ENCODE measurements at places on chromosomes 1 and 21.

- DNase-seq = no peak
Measured at GRCh38 chr1:230328342-230329015, 97.7 kb downstream of the PGBD5 start.

- DNase-seq = no peak
Measured at GRCh38 chr1:23966973-23967493, 7.4 kb downstream of the PNRC2 start.

- no peak for DNase-seq
Measured at GRCh38 chr1:159229260-159229885, 24.7 kb downstream of the ACKR1 start.

DNA sequence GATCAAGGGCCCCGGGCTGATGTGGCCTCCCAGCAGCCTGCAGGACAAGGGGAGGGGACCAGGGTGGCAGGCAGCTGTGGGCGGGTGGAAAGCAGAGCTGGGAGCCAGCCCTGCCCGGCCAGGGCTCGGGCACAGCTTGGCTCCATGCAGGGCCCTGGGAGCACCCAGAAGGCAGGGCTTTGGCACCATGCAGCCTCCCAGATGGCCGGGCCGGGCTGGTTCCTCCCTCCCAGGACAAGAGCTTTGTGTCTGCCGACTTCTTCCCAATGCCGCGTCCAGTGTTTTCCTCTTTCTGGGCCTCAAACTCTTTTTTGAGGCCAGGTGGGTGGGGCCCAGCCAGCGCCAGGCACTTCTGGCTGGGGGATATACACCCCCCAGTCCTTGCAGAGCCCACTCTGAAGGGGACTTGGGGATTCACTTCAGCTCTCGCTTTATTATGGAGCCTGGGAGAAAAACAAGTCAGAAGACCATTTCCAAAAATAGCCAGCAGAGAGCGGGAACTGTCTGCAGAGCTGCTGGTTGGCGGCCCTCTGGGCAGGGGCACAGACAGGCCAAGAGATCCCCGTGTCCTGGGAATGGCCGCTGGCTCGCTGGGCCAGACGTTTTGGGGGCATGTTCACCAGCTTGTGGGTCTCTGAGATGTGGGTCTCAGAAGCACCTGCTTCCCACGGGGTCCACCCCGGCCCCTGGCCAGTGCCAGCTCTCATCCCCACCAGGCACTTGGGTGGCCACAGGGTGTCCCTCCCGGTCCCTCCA, 103.8 kb upstream of the ARHGEF16 start:
- no peak for DNase-seq

DNA sequence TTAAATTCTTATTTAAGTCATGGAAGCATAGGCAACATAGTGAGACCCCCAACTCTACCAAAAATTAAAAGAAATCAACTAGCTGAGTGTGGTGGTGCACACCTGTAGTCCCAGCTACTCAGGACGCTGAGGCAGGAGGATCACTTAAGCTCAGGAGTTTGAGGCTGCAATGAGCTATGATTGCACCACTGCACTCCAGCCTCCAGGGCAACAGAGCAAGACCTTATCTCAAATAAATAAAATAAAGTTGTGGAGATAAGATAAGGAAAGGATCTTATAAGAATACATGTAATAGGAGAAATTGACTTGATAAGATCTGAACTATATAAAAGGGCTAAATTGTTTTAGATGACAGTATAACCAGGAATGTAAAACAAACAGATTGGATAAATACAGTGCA, 2.3 kb upstream of the BATF3 start:
- DNase-seq = no peak

Measured in activated naive CD4-positive, alpha-beta T cell treated with Interleukin-2 at 50 U/mL for 16 hours (primary cell).